ENCODE measurements at places on chromosomes 3 and 15.

- no peak for DNase-seq
Observed at GRCh38 chr3:118977118-118977517, 57.5 kb downstream of the IGSF11 start.

GRCh38 chr3:158355623-158356588 lies 215.1 kb upstream of the MLF1 start:
- DNase-seq, result no peak

DNA sequence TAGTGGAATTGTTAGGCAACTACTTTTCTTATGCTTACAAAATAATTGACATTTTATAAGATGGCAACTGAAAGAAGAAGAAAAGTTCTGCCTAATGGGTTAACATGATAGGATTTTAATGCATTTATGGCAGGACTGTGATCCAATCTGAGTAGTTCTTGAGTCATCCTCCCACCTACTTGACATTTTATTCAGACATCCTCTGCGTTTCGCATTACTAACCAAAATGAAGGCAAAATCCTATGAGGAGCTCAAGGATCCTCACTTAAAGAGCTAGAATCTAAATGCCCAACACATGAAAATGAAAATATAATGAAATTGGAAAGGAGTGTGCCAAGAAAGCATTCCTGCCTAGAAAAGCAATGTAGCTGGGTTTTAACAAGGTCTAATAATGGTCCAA lies 581.1 kb upstream of the SEMA6D start:
- no peak for DNase-seq

- peak; percentile 27 for DNase-seq
Observed at GRCh38 chr15:51322621-51323296, 15.6 kb downstream of the CYP19A1 start.

GRCh38 chr15:38672814-38673670 lies 108.4 kb upstream of the RASGRP1 start:
- DNase-seq, result no peak

DNA sequence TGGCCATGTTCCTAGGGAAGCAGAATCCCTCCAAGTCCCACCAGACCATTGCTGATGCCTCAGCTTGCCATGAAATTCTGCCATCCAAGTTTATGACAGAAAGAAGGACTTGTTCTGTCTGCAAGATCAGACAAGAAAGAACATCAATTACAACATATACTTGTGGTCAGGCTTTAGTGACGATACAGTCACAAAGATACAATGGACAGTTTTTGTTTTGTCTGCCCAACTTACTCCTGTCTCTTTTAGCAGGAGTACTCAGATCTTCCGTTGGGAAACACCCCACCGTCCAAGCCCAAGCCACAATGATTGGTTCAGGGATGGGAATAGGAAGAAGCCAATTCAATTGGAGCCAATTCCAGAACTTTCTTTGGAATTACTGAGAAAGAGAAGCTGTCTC lies 15.7 kb downstream of the KLHL6 start:
- DNase-seq, result peak; percentile 13

GRCh38 chr15:48307586-48307985 lies 23.6 kb upstream of the DUT start:
- DNase-seq, result no peak

- no peak for DNase-seq
Observed at GRCh38 chr15:71218272-71218805, 103.1 kb downstream of the THSD4 start.

GRCh38 chr3:15199493-15200105 lies 6.4 kb upstream of the CAPN7 start:
- no peak for DNase-seq

GRCh38 chr15:59689626-59690236 lies 611 bp upstream of the BNIP2 start:
- DNase-seq, result peak; percentile 77

DNA sequence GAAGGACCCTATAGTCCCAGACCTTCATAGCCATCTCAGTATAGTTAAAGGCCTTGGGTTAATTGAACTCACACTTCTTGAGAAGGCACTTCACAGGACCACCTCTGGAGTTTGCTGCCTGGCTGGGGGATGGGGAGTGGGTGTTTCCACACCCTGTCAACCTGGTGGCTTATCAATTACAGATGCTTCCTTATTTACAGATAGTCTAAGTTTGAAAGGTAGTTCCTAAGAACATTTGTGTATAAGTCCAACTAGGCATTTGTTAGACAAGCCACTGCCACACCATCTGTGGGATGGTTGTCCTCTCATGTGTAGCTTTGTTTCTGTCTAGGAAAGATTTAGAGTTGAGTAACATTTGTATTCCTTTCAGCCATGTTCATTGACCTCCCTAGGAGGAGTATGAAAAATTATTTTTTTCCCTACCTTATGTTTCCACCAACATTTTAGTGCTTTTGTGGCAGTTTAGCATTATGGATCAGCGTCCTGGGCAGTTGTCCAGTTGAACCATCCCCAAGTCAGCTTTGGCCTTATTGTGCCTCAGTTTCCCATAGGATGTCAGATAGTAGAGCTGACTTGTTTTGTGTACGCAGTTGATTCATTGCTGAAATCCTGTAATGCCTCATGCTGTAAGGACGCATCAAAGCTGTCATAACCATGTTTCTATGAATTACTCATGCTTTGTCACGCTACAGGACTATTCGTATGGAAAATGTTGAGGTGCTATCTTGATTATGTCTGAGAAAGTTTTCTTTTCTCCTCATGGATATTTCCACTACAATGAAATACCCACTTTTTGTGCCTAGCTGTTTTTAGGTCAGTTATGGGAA lies 21.2 kb upstream of the SIAH2 start:
- peak; percentile 42 for DNase-seq

DNA sequence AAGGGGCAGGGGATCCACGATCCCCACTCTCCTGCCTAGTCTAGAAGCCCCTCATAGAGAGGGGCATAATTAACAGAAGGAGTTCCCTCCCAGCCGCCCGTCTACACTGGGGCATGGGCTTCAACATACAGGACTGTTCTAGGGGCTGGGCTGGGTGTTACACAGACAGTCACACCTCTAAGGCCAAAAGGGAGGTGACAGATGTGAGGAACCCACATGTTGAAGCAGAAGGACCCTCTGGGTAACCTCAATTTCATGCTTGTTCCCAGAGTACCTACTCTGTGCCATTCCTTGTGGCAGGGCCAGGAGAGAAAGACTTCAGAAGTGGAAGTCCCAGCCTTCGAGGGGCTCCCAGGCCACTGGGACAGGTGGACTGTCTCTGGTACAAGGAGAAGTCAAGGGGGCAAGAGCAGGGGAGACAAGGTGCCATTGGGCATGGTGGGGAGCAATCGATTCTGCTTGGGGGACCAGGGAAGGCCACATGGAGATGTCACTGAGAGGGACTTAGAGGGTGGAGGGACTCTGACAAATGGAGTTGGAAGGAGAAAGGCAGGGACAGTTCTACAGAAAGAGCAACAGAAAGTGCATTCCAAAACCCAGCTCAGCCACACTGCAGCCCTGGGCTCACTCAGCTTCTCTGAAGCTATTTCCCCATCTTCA lies 71.3 kb downstream of the CPN2 start:
- no peak for DNase-seq

DNA sequence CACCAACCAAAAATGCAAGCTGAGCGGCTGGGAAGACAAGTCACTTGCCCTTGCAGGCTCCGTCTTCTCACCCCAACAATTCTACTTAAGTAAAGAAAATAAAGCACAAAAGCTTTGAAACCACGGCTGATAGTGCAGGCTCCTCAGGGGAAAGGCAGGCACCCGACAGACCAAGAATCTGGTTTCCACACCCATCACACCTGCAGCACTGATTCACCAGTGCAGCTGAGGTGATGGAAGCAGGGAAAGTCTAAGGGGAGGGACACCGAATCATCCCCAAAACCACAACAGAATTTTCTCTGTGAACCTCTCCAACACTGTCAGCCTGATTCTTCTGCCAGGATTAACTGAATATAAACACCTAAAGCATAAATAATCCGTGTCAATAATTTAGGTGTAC lies 62.0 kb upstream of the NSMCE3 start:
- no peak for DNase-seq

- DNase-seq, result peak; percentile 26
Observed at GRCh38 chr3:3127432-3128010, 781 bp downstream of the TRNT1 start.

DNA sequence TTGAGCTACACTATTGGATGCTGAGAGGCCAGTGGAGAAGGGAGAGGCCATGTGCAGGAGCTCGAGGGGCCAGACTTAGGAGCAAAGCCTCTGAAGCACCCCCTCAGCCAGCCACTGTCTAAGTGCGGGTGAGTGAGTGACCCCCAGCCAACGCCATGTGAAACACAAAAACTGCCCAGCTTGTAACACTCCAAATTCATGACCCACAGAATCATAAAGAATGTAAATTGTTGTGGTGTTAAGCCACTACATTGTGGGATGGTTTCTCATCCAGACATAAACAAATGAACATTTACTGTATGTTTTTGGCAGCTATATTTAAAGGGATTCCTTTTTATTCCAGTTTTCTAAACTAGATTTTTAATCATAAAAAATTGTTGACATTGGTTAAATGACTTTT lies 27.2 kb upstream of the TMEM158 start:
- no peak for DNase-seq

DNA sequence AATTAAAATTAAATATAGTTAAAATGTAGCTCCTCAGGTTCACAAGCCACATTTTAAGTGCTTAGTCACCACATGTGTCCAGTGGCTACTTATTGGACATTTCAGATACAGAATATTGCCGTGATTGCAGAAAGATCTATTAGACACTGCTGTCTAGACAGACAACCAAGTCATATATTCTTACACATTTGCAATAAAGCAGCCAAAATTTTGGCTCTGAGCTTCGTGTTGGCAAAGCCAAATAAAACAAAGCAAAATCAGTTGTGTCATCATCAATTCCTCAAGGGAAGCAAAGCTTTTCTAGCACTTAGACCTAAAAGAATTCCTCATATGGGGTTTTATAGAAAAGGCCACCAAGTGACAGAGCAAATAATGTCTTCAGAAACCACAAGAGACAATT lies 193.1 kb upstream of the LPP start:
- peak; percentile 49 for DNase-seq

DNA sequence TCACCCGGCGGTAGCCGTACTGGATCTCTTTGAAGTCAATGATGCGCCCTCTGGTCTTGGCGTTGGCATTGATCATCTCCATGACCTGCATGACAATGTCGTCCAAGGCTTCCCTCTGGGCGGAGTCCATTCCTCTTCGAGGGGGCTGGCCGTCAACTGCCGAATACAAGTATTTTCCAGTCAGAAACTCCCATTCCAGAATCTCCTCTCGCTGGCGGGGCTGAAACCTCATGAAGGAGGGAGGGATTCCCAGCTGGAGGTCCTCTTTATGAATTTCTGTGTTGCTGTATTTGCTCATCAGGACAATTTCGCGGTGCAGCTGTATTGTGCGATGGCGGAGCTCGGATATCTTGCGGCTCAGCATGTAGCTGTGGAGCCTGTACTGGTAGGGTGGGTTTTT lies 73.4 kb downstream of the CHSY1 start:
- DNase-seq, result no peak

DNA sequence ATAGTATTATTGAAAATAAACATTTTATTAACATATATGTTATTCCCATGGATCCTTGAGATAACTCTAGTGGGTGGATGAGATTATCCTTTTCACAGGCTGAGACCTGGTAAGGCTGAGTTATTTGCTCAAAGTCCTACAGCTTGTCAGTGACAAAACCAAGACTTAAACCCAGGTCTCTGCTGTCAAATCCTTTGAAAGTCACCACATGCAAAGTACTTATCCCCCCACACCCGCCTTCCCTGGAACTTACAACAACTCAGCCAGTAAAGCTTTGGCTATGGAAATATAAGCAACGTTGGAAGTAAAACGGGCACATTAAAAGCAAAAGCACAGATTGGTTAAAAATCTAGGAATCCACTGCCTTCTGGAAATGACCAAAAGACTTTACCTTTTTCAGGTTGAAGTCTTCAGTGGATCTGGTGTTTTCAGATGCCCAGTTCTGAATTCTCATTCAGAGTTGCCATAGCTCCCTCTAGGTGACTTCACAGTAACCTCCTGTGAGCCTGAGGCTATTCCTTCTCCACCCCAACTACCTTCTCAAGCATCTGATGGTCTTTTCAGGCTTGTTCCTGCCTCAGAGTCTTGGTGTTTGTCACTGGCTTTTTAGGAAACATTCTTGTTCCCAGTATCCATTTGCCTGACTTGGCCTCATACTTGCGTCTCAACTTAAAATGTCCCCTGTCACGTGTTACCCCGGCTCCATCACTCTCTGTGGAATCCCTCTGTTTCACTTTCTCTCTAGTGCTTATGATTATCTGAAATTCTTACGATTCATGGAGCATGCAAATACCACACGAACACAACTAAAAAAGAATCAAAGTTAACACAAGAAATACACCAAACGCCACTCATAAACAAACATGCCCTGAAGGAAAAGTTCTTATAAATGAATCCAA lies 131.2 kb downstream of the MAGI1 start:
- no peak for DNase-seq

GRCh38 chr3:37898424-37898823 lies 36.7 kb downstream of the CTDSPL start:
- DNase-seq, result no peak

- DNase-seq, result no peak
Observed at GRCh38 chr3:13341229-13341905, 78.8 kb downstream of the NUP210 start.

GRCh38 chr3:12722226-12722625 lies 36.8 kb downstream of the TMEM40 start:
- DNase-seq, result no peak

- DNase-seq, result no peak
Observed at GRCh38 chr3:57142411-57142723, 22.8 kb downstream of the IL17RD start.

DNA sequence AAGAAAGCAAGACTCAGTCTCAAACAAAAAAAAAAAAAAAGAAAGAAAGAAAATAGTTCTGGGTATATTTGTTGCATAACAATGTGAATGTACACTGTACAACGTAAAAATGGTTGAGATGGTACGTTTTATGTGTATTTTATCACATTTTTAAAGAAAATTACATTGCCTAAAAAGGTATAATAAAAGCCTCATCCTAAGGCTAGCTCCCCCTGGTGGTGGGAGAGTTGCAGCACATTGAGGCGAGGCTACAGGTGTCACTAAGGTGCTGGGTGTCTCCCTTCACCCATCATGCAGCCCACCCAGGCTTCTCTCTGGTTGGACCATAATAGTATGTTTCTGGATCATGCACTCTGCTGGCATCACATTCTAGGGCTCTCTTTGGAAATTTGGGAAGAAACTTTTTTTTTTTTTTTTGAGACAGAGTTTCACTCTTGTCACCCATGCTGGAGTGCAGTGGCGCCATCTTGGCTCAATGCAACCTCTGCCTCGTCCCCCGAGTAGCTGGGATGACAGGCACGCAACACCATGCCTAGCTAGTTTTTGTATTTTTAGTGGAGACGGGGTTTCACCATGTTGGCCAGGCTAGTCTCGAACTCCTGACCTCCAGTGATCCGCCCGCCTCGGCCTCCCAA lies 12.4 kb upstream of the RAB11A start:
- DNase-seq, result peak; percentile 80

- no peak for DNase-seq
Observed at GRCh38 chr3:33044676-33045075, 52.3 kb downstream of the GLB1 start.

DNA sequence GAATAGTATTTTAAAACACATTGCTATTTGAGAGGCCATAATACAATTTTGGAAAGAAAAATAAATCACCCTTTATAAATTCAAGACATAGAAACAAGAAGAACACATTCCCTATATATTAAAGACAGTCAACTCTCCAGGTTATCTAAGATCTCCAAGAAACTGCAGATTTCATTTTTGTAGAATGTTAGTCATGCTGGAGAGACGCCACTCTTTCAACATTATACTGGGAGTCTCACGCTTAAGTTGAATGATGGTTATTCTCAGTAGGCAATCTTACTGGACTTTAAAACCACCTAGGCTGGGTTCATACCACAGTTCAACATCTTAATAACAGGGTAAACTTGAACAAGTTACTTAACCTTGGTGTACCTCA lies 3.6 kb upstream of the CHRM5 start:
- no peak for DNase-seq

GRCh38 chr3:97793420-97794019 lies 28.3 kb upstream of the CRYBG3 start:
- peak; percentile 70 for DNase-seq
